ENCODE measurements at places on chromosomes 13 and 19. TPM values are rescaled to one million over a fixed set of nuclear protein-coding genes. Genes with fewer than 3 reads are reported as not detected.

GRCh38 chr13:37395544-37395943 lies 203.0 kb downstream of the POSTN start:
- DNase-seq = peak; percentile 80

DNA sequence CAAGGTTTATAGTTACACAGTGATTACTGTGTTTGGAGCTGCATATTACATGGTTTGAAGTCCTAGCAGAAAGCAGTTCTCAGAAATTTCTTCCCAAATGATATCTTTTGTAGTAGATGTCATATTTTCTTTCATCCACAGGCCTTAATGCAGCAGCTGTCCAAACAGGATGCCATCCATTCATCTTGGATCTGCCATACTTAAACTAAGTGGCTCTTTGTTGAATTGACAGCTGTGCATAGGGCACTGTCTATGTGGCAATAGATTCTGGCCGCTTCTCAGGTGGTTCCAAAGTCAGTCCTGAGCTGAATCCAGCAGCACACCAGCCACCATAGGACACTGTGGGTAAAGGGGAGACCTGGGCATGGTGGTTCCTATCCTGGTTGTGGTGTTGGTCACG lies 41.6 kb upstream of the SPRY2 start:
- DNase-seq = no peak

DNA sequence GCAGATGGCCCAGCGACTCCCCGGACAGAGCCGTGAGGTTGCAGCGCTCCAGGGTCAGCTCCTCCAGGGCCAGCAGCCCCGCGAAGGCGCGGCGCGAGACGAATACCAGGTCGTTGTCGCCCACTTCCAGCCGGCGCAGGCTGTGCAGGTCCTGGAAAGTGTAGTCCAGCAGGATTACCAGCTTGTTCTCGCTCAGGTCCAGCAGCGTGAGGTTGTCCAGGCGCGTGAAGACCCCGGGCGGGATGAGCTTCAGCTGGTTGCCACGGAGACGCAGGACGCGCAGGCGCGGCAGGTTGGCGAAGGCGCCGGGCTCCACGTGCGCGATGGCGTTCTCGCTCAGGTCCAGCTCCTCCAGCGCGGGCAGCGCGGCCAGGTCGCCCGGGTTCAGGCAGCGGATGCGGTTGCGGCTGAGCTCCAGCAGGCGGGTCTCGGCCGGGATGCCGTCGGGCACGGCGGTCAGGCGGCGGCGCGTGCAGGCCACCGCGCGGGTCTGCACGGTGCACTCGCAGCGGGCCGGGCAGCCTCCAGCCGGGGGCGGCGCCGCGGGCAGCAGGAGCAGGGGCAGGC lies 9.3 kb upstream of the PEAK3 start:
- DNase-seq = no peak

DNA sequence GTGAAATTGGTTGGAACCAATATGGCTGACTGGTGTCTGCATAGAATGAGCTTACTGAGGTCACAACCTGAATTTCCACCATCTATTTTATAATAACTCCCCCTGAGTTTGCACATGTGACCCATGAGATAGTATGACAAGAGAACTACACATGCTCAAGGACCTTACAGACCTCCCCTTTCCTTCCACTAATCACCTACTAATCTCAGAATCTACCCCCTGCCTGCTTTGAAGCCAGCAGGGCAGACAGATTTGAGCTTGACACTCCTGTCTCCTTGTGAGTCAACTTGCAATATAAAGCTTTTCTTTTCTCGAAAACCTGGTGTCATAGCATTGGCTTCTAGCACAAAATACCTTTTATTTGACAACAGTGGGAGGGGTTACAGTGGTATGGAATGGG lies 248.4 kb downstream of the RFC3 start:
- no peak for DNase-seq

GRCh38 chr13:26529441-26529840 lies 28.0 kb upstream of the WASF3 start:
- no peak for DNase-seq

DNA sequence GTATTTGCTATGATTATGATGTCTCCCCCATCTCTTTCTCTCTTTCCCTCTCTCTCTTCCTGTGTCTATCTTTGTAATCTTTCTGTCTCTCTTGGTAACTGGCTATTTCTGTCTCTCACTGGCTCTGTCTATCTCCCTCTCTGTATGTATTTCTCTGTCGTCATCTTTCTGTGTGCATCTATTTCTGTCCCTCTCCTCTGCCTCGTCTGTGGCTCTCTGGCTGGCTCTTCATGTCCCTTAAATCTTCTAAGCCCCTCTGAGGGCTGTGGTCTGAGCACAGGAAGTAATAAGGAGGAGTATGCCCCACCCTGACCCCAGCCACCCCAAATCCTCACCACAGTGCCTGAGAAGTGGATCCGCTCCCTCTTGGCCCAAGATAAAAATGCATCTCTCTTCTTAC lies 104.4 kb downstream of the DNAJC15 start:
- peak; percentile 89 for DNase-seq

GRCh38 chr13:95784900-95785290 lies 108.0 kb downstream of the DNAJC3 start:
- DNase-seq = no peak

DNA sequence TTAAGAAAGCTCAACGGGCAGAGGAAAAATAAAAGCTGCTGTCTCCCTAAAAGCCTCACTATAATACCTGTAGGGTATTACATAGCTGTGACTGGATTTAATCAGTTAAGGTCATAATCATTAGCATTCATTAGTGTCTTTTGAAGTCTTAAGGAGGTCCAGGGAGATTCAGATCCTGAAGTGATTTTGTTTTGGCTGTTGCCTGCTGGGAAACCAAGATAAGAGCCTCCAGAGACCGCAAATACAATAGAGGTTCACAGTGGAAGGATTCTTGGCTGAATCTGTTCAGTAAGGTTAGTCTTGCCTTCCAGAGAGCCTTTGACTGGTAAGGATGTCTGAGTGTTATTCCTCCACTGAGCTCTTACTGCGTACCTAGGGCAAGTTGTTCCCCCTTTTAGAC lies 54.0 kb upstream of the TNFRSF19 start:
- DNase-seq = peak; percentile 24

The TMEM59L gene
- 2.4 TPM for total RNA-seq

GRCh38 chr13:50124536-50125303 lies 109.5 kb downstream of the KCNRG start:
- DNase-seq = no peak

- DNase-seq = no peak
Observed at GRCh38 chr13:113851826-113852535, 11.9 kb downstream of the GAS6 start.

The PDX1 gene
- not detected for total RNA-seq

DNA sequence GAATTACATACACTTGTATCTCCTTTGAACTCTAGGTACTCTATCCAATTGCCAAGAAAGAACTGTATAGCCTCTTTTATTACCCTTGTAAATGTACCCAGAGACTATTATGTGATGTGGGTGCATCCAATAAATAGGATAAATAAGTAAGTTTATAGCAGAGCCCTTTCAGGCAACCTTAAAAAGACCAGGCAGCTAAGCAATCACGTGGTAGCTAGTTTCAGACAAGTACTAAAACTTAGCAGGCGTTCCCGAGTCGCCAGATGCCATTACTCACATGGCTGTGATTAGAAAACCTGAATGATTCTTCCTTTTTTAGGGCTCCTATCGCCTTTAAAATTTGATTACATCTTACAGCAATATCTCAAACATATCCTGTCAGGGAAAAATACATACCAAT lies 1303.0 kb downstream of the EFNB2 start:
- DNase-seq = no peak

The RYR1 gene
- total RNA-seq = 3.7 TPM

- DNase-seq = no peak
Observed at GRCh38 chr13:37382146-37382545, 216.4 kb downstream of the POSTN start.

DNA sequence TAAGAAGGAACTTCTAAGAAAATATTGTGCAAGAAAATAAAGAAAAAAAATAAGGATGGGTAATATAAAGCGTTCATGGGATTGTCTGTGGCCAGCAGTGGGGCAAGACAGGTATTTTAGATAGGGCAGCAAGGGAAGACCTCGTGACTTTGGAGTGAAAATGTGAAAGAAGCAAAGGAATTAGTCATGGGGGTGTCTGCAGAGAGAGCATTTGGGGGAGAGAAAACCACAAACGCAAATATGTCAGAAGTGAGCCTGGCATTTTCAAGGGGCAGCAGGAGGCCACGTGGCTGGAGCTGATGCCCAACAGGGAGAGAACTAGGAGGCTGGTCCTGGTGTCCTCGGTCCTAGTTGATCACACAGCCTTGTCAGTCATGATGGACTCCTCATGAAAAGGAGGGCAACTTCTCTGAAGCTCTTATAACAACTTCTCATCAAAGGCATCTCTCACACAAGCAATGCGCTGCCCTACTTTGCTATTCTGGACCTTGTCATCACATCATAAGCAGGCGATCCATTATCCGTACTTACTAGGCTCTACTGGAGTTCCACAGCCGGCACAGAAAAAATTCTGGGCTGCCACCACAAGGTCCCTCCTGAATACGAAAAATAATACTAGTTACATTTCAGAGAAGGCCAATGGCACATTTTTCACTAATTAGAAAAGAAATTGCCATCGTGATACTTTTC lies 31.0 kb downstream of the RUBCNL start:
- DNase-seq = no peak

GRCh38 chr19:7505682-7506384 lies 10.1 kb upstream of the ZNF358 start:
- no peak for DNase-seq

GRCh38 chr19:49019242-49019932 lies 2.5 kb upstream of the LHB start:
- no peak for DNase-seq

The PLEKHG2 gene
- total RNA-seq = 16.7 TPM

DNA sequence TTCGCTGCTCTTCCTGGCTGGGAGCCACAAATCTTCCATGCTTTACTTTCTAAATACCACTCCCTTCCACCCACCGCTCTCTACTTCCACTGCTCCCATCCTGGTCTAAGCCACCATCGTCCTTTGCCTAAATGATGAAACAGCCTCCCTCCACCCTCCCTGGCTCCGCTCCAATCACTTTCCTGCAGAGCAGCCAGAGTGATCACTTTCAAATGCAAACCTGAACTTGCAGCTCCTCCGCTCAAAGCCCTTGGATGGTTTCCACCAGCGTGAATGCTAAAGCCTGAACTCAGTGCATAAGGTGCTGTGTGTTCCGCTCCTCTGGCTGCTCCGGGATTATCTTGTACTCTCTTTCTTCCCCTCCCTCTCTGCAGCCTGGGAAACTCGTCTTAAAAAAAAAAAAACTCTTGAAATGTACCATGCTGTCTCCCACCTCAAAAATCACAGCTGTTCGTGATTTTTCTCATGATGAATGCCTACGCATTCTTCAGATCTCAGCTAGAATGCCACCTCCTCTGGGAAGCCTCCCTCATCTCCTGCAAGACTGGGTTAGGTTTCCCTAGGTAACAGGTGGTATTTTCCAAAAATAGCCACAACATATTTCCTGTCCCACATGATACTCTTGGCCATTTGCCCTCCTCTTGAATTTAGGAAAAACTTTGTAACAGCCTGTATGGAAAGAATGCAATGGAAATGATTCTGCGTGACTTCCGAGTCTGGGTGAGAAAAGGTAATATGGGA lies 3.7 kb upstream of the SIN3B start:
- DNase-seq = peak; percentile 93

The DLEU7 gene
- total RNA-seq = not detected

GRCh38 chr19:1250437-1251260 lies 2.3 kb downstream of the MIDN start:
- no peak for DNase-seq

The CBY2 gene
- not detected for total RNA-seq

DNA sequence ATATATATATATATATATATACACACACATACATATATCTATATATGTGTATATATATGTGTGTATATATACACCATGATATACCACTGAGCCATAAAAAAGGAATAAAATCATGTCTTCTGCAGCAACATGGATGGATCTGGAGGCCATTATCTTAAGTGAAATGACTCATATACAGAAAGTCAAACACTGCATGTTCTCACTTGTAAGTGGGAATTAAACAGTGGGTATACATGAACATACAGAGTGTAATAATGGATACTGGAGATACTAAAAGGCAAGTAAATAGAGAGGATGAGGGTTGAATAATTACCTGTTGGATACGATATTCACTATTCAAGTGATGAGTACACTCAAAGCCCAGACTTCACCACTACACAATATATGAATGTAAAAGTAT lies 332.6 kb downstream of the SLITRK1 start:
- DNase-seq = no peak

The NBEA gene
- 30.8 TPM for total RNA-seq

DNA sequence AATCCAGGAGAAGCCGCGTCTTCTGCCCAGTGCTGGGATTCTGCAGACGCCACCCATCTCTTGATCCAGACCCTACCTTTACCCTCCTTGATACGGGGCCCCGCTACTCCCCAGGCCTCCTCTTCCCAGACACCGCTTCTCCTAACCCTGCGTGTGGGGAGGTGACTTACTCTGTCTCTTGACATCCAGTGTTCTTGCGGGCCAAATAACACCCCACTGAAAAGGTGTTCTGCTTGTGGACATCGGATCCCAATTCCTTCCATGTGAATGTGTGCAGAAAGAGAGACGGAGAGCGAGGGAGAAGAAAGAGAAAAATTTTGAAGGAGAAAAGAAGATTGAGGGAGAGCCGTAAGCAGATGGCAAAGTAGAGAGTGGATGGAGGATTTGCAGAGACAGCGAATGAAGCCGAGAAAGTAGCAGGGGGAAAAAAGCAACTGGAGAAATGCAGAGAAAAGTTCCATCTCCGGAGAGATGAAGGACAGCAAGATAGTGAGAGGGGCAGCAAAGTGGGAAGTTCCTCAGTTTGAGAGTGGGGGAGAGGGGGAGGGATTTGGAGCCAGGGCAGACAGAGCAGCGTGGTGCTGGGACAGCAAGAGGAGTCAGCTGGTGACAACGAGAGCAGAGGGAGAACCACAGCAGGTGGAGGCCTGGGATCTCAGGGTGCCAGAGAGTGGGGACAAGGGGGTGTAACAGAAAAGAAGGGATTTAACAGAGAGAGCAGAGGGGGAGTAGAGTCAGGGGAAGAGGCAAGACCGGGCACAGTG lies 814 bp downstream of the ZNF480 start:
- DNase-seq = no peak

GRCh38 chr13:96940961-96941360 lies 53.3 kb downstream of the OXGR1 start:
- no peak for DNase-seq

All from esophagus muscularis mucosa (tissue), 4 donors.